RCC 7860 (cell line): ENCODE measurements at places on chromosomes 6 and 20.

DNA sequence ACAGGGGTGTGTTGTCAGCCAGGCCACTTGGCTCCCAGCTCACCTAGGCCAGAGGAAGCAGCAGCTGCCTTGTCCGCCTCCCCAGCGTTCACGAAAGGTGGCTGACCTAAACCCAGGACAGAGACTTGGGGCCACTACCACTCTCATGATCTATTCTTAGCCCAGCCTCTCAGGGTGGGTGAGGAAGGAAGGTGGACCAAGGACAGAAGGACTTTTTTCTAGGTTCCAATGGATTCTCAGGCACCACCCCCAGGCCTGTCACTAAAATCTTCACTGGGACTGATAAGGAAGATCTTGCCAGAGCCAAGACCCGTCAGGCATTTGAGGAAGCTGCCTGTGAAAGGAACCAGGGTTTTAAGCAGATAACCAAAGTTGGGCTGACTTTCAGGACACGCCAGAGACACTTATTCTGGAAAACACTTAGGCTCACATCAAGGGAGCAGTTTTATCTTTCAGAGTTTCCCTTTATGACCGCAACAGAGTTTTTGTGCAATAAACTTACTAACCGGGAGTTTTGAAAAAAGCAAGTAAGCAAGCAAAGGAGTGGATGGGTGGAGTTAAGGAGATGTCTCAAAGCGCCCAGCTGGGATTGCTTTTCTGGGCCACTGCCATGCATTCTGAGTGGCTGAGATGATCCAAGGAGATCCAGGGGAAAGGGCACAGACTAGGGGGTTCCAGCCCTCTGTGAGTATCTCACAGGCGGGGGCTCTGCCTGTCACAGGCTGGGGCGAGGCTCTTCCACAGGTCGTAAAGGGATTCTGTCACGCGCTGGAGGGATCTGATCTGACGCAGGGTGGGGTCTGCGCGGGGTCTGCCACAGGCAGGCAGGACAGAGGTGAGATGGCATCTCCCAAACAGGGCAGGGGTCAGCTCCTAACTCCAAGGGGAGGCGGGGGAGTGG lies 989 bp downstream of the FITM2 start:
- DNase-seq, result no peak

DNA sequence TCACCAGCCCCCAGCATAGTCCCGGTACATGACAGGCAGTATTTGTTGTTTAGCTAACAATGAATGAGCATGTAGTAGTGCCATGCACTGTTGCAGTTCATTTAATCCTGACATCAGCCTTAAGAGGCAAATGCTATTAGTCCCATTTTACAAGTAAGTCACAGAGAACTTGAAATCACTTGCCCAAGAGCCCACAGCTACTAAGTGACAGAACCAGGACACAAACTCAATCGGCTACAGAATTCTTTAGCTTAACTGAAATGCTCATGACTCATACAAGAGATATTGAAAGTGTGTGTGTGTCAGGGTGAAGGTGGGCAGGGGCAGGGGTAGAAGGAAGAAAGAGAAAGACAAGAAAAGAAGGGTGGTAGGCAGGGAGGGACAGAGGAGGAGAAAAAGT lies 52.7 kb downstream of the UNC5CL start:
- DNase-seq, result peak; percentile 56

- no peak for DNase-seq
Measured at GRCh38 chr6:167664678-167665660, 161.7 kb upstream of the AFDN start.

GRCh38 chr6:149354009-149354408 lies 36.5 kb downstream of the TAB2 start:
- no peak for DNase-seq

DNA sequence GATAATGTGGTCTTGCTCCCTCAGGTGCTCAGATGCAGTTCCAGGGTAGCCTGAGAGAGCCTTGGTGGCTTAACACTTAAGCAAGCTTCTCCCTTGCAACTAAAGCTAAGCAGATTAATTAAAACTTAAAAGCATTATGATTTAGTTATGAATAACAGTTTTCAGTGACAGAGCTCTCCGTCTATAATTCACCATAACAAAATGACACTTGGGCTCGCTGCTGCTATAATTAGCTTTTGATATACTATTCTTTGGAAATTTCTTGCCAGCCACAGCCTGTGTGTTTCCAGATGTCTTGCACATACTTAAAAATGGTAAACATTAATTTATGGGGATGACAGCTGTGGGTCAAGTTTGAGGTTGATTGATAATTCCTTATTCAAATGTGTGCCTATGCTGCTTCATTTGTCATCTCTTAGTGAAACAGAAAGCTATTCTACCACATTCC lies 380.5 kb downstream of the TFAP2B start:
- no peak for DNase-seq

GRCh38 chr6:7910298-7910653 lies 312 bp downstream of the TXNDC5 start:
- DNase-seq, result no peak

- DNase-seq, result no peak
Measured at GRCh38 chr6:127397729-127398630, 54.6 kb upstream of the ECHDC1 start.
